ENCODE measurements at places on chromosomes 11 and 22.

DNA sequence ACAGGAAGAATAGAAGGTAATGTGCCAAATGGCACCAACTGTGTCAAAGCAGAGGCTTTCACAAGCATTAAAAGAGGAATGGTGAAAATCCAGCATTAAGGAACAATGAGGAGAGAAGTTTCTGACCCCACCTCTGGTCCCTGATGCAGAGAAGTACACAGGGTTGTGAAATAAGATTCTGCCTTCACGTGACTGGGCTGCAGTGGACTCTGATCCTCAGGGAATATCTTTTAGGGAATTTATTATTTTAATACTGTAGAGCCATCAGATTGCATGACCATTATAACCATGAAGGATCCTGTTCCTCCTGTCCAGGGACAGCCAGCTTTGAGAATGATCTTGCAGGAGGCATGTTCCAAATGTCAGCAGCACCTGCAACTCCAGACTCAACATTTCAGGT, 74.4 kb upstream of the FAR1 start:
- DNase-seq: no peak

DNA sequence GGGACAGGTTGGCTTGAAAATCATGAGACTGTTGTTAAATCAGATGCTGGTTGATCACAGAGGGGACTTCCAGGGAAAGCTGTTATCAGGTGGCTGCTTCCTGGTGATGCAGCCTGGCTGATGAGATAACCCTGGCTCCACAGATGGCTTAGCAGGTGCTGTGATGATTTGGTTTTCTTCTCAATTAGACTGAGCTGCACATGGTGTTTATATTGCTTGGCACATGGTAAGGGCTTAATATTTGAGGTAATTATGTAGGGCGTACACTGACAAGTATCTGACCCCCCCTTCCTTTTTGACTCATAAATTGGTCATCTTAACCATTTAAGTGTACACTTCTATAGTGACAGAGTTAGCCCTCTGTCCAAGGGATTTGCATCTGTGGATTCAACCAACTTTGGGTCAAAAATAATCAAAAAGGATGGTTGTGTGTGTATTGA, 7.0 kb downstream of the RPS3 start:
- DNase-seq: no peak

DNA sequence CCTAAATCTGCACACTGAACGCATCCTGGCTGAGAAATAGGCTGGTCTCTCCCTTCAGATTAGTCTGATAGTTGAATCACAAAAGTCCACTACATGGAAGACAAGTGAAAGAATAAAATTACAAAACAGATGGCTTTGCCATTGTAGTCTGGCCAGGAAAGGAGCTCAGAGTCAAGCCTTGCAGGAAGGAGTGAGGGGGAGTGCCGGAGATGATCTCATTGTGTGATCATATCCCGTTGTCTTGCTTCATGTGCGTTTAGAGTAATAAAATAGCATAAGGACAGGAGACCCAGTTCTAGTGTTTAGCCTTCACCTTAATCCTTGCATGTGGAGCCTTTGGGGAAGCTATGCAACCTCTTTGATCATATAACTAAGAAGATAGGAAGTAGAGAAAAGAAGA, 666.7 kb upstream of the RAG2 start:
- DNase-seq: no peak

DNA sequence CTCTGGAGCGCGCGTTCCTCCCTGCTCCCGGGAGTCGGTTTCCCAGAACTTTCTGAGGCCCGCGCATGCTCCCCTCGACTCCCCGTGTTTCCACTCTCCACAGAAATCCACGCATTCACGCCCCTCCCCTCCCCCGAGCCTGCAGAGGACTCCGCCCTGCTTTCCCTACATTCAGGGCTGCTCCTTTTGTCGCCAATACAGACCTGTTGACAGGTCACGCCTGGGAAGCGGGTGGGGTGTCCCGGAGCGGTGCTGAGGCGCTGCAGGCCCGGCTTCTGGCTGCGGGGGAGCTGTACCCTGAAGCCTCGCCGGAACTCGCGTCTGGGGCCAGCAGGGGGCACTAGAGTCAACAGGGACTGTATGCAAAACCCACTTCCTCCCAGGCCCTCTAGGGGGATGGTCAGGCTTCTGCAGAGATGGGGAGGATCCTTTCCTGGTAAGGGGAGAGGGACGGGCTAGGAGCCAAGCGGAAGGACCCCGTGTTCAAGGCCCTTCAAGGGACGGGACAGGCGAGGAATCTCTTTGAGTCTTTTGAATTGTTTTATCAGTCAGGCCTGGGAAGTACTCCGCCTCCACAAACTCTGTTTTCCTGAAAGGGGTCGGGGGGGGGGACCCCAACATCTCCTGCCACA, at the start of gene PRAME:
Gene PRAME, minus strand, starts transcription at position 294 of the 632 bp plus-strand sequence. CDS start 2,433 bp downstream, outside the sequence.
- DNase-seq: peak; percentile 79

- no peak for DNase-seq
These were observed 37.1 kb downstream of the BCR start for GRCh38 chr22:23217171-23218052.

DNA sequence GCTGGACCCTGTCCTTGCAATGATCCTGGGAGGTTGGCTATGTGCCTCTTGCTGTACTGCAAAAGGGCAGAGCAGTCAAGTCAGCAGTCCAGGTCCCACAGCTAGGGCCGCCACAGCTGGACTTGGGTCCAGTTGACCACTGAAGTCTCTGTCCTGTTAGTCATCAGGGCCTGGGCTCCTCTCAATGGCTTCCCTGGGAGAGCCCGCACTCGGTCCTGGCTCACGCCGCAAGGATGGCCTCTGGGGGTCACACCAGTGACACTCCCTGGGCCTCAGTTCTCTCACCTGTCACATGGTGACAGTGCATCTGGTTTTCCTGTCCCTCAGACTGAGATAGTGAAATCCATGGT, 85.1 kb downstream of the NECTIN1 start:
- no peak for DNase-seq

- no peak for DNase-seq
These were observed 34.2 kb upstream of the FTH1 start for GRCh38 chr11:62001450-62002191.

GRCh38 chr11:109984634-109985289, 108.4 kb upstream of the ZC3H12C start:
- no peak for DNase-seq

GRCh38 chr22:35684270-35684700, 33.4 kb upstream of the APOL5 start:
- no peak for DNase-seq

DNA sequence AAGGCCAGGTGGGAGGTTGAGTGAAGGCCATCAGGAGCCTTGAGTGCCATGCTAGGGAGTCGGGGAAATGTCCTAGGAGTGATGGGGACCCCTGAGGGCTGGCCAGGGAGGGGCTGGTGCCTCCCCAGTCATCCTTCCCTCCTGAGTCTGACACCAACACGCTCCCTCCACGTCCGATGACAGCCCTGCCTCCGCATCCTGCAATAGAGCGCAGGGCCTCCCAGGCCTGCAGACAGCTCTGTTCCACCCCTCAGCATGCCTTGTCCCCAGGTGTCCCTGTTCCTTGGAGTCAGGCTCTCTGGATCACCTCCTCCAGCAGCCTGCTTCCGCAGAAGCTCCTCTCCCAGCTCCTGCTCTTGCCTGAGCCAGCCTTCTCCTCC, 3.1 kb downstream of the RAC2 start:
- DNase-seq: no peak

DNA sequence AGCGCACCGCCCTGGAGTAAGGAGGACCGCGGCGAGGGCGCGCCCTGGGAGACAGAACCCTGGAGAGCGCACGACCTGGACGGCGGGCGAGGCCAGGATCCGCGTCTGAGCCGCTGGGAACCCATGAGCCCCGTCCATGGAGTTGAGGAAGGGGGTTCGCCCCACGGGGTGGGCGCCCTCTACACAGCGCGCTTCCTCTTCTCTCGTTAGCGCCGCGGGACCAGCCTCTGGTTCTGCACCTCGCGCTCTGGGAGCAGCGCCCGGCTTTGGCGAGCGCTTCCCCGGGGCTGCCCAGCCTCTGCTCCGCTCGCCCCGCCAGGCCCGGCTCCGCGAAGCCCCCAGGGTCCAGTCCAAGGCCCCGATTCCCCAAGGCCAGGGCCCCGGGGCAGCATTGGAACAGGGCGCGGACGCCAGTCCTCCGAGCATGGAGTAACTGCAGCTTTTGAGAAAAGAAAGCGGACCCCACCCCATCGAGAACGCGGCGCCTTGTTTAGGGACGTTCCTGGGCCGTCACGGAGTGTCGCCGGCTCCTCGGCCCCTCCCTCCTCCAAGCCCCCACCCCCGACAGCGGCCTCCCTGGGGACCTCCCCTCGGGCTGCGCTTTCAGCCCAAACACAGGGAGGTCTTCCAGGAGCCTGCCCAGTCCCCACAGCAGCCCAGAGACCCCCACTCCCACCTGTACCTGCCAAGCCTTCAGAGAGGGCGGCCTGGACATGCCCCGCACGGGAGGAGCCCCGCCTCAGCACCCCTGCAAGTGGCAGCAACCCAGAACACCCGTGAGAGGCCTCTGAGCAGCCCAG, 56.2 kb downstream of the BRD1 start:
- no peak for DNase-seq
